ENCODE measurements at places on chromosomes 1 and 21.

GRCh38 chr1:36457691-36458090 lies 6.5 kb downstream of the MRPS15 start:
- DNase-seq: no peak

DNA sequence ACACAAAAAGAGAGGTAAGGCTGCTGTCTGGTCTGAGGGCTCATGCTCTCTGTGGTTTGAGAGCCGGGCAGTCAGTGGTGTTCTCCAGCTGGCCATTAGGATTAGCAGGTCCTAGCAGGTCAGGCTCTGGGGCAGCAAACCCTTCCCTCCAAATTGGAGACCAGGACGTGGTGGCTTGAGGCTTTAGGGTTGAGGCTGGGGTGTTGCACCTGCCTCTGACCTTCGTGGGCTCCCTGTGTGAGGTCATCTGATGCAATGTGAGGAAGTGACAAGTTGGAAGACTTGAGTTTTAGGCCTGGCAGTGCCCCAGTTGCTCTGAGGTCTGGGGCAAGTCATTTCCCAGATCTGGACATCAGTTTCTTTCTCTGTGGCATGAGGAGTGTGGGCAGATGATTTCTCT lies 24.4 kb downstream of the SZRD1 start:
- no peak for DNase-seq

DNA sequence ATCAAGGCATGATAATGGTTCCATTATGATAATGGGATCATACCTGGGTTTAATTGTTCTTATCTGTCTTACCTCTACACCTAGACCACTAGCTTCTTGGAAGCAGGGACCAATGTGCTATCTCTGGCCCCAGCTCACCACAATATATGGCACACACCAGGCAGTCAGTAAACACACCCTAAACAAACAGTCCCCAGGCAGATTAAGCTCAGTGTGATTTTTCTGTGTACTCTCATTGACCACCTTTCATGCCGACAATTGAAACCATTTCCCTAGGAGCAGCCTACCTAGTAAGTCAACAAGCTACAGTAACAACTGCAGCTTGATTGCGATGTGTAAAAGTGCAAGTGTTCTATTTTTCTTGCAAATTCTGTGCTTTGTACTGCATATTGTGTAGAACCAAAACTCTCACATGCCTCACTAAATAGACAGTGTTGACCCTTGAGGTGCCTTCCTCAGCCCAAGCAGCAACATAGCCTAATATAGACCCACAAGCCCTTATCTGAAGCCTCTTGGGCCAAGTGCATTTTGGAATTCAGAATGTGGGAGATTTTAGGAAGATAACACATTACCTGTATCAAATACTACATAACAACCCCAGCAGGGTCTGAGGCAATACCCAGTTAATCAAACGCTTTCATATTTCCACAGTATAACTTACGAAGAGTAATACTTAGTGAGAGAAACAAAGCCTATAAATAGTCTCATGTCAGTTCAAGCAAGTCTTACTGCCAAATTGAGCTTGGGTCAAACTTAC lies 32.0 kb downstream of the INPP5B start:
- DNase-seq: no peak

GRCh38 chr1:214116258-214116657 lies 128.5 kb downstream of the PROX1 start:
- peak; percentile 23 for DNase-seq

GRCh38 chr1:160858507-160858906 lies 4.2 kb downstream of the CD244 start:
- no peak for DNase-seq

DNA sequence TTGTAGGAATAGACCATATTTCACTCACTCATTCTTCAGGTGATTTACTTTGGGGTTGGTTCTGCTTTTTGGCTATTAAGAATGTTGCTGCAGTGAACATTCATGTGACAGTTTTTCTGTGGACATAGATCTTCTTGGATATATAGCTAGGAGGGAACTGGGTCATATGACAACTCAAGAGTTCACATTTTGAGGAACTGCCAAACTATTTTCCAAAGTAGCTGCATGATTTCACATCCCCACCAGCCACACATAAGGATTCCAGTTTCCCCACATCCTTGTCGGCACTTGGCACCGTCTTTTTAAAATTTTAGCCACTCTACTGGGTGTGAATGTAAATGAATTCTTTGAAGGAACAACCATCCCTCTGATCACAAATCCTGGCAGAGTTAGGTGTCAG lies 126.0 kb downstream of the PRDM2 start:
- no peak for DNase-seq

DNA sequence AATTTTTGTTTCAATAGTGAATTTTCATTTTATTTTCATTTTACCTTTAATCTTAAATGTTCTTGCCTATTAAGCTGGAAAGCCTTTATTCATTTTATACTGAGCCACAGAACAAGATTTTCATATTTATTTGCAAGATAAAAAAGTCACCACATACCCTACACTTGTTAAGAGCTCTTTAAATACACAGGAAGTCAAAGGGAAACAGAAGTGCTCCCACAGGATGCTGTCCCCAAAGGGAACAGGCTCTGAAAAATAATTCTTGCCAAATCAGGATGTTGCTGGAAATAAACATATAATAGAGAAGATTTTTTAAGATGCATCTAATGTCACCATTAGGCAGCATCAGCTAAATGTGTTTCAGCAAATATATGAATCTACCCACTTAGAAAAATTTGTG lies 113.6 kb downstream of the VAV3 start:
- DNase-seq: no peak

DNA sequence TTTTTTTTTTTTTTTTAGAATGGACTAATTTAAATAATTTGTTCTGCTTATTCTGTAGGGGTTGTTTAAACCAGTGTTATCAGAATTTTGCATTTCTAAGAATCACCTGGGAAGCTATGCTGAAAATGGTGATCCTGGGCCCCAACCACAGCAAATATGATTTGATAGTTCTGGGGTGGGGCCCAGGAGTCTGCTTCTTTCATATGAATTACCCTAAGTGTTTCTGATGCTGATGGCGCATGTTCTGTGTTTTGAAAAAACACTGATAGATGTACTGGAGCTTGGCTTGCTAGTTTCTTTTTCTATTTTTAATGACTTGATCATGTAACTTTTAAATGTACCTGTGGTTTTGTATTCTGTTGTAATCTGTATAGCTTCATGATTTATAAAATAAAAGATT lies 89.3 kb downstream of the CDC14A start:
- DNase-seq: no peak

DNA sequence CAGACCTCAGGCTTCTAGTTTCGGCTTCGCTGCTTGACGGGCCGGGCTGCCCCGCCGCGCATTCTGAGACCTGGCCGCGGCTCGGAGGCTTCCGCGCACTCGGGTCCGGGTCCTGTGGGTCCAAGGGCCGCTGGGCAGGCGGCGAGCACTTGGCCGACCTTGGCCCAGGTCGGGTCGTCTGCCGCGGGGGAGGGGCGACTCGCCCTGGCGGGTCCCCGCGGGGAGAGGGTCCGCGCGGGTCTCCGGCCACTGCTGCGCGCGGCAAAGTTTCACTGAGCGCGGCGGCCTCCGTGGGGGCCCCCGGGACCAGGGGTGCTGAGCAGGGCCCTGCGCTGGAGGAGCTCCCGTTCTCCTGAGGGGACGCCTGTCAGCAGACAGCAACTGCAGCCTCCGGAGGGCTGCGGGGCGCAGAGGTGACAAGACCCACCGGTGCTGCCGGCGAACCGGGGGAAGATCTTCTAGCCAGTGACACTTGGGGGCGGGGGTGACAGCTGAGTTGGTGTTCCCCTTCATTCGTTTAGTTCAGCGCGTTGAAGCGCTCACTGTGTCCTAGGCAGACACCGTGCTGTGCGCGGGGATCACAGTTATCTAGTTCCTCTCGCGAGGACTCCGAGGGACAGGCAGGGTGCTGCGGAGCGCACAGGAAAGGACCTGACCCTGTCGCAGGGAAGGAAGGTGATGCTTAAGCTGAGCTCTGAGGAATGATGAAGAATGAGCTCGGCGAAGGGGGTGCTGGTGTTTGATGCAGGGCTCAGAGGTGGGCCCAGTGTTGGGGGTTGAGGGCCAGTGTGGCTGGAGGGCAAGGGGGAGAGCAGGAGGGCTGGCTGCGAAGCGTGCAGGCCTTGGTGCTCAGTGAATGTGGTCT lies 725 bp downstream of the MTFR1L start:
- peak; percentile 73 for DNase-seq

DNA sequence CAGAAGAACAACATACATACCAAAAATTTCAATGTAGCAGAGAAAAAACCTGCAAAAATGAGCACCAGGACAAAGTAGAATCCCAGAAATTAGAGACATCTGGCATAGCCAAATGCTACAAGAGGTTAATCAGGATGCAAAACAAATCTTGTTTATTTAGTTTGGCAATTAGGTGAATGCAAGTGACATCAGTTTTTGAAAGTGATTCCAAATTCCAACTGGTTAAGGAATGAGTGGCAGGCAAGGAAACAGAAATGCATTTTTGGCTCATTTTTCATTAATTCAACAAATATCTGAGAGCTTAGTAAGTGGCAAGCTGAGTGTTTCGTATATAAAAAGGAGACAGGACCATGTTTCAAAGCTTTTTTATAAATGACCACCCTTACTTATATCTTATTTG lies 21.3 kb downstream of the SCAF4 start:
- DNase-seq: peak; percentile 80

- DNase-seq: no peak
Observed at GRCh38 chr1:98705591-98705990, 44.1 kb downstream of the SNX7 start.

GRCh38 chr1:26346274-26347033 lies 7.5 kb downstream of the CRYBG2 start:
- no peak for DNase-seq

DNA sequence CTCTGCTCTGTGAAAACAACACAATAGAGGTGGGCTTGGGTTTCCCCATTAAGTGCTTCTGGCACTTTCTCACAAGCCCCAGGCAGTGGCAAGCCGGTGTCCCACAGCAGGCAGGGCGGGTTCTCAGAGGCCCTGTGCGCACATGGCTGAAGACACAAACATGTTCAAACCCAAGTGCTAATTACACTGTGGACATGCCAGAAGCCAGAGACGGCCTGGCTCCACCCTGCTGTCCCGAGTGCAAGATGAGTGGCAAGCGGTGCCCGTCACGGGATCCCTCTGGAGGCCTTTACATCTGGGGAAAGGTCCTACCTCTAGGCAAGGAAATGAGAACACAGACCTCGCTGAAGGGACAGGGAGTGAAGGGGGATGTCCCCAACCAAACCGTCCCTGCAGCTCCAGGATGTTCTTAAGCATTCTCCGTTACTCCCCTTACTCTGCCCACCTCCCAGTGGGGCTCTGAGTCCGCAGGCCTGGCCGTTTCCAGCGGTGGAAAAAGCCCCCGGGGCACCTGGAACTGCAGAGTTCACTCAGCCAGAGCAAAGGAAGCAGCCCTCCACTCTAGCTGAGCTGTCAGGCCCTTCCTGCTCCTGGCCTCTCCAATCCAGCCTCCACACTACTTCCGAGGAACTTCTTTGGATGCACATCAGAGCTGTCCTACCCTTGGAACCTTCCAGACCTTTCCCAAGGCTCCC lies 57.4 kb downstream of the SLC66A1 start:
- no peak for DNase-seq

DNA sequence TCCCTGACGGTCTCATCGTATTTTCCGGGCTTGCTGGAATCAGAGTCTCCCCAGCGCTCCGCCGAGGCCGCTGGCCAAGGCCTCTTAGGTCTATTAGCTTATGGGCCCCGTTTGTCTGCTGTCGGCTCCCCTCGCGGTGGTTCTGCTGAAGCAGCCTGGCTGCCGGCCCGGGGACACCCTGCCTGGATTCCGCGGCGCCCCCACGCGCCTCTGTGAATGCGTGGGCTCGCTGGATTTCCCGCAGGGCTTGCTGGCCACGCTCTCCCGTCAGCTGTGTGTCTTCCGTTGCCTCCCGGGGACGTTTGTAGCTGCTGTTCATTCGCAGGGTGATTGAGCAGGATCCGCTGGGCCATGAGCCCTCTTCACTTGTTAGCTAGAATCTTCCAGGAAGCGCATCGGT lies 8.4 kb downstream of the LRRC3 start:
- DNase-seq: no peak

DNA sequence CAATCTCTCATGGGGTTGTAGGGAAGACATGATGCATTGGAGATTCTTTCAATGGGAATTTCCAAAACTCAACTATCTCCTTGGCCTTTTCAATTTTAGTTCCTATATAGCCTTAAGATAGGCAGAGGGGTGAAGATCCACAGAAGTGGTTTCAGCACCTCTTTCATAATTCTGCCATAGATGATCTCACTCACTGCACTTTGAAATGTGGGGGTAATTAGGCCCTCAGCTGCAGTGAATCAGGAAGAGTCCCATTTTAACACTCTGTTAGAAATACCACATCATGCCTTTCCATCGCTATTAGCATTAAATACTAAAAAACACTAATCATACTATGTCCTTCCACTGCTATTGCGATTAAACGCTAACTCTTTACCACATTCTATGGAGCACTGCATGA lies 25.1 kb upstream of the EEIG2 start:
- no peak for DNase-seq

GRCh38 chr1:8367571-8368194 lies 49.8 kb downstream of the SLC45A1 start:
- DNase-seq: no peak

- DNase-seq: no peak
Observed at GRCh38 chr1:186421446-186421845, 39.5 kb downstream of the PDC start.

DNA sequence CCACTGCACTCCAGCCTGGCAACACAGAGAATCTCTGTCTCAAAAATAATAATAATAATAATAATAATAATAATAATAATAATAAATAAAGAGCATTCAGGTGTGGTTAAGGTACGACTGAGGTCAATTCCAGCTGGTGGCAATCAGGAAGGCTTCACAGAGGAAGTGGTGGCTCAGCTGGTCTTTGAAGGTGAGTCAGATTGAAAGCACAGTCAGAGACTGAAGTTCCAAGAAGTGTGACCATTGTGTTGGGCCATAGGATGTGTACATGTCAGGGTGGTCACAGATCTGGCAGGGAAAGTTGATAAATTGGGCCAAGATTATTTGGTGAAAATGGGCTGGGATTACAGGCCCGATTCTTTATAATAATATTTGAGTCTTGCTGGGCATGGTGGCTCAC lies 31.0 kb upstream of the MED18 start:
- no peak for DNase-seq

DNA sequence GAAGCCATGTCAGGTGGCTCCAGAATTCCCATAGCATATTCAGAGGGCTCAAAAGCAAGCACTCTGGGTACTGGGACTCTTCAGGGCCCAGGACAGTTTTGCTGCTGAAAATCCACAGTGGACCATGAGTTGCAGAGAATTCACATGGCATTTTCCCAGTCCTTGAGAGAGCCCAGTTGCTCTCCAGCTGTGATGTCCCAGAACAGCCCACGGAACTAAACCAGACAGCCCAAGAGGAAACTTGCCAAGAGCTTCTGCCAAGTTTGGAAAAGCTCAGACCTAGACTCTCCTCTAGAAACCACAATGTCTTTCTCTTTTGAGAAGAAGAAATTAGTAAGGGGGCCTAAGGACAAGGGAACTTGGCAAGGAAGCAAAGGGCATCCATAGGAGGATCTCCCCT lies 69.4 kb downstream of the RGS2 start:
- no peak for DNase-seq

GRCh38 chr1:51203121-51203873 lies 32.8 kb upstream of the RNF11 start:
- no peak for DNase-seq

GRCh38 chr1:172471666-172472065 lies 27.8 kb upstream of the PIGC start:
- DNase-seq: no peak

- DNase-seq: no peak
Observed at GRCh38 chr1:110190282-110190929, 19.7 kb upstream of the KCNC4 start.

All from EL (cell line).